CD4-positive, alpha-beta T cell treated with Interleukin-1 beta for 1 hour (primary cell): ENCODE measurements at places on chromosomes 4 and X.

GRCh38 chr4:62487016-62487415 lies 1286.9 kb downstream of the ADGRL3 start:
- DNase-seq = no peak

DNA sequence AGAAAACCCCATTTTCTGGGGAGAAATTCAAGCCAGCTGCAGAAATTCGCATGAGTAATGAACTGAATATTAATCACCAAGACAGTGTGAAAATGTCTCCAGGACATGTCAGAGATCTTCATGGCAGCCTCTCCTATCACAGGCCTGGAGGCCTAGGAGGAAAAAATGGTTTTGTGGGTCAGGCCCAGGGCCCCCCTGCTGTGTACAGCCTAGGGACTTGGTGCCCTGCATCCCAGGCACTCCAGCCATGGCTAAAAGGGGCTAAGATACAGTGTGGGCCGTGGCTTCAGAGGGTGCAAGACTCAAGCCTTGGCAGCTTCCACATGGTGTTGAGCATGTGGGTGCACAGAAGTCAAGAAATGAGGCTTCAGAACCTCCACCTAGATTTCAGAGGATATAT lies 185.9 kb upstream of the GATB start:
- no peak for DNase-seq

GRCh38 chr4:162682651-162683050 lies 484.0 kb downstream of the NAF1 start:
- no peak for DNase-seq

GRCh38 chr4:65645185-65645584 lies 25.1 kb downstream of the EPHA5 start:
- no peak for DNase-seq

GRCh38 chr4:48979914-48980579 lies 6.0 kb upstream of the CWH43 start:
- DNase-seq = no peak

- DNase-seq = no peak
Measured at GRCh38 chrX:71604796-71605568, 13.3 kb downstream of the CXCR3 start.

GRCh38 chr4:3486541-3487540 lies 23.7 kb downstream of the DOK7 start:
- DNase-seq = no peak

- DNase-seq = no peak
Measured at GRCh38 chr4:138572007-138572406, 329.9 kb upstream of the SLC7A11 start.

DNA sequence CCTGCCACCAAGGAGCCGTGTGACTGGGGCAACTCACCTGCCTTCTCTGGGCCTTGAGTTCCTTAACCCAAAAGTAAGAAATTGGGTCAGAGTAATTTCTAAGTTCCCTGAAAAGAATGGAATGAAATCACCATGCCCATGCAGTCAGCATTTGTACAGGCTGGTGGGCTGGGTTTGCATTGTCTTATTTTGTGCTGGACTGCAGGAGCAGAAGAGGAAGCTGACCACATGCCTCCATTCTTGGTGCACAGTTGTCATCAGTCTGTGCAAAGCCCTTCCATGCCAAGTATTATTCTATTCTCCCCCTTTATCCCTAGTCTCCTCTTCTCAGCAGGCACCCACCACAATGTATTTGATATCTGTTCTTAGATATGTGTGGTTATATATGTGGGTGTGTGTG lies 56.3 kb downstream of the FHDC1 start:
- no peak for DNase-seq

- DNase-seq = no peak
Measured at GRCh38 chrX:120377179-120377578, 15.3 kb downstream of the ATP1B4 start.

GRCh38 chrX:35682476-35682875 lies 115.7 kb upstream of the MAGEB16 start:
- DNase-seq = no peak

GRCh38 chr4:28075401-28075956 lies 1214.8 kb downstream of the STIM2 start:
- DNase-seq = no peak
